ENCODE measurements at places on chromosomes 11 and 22.

DNA sequence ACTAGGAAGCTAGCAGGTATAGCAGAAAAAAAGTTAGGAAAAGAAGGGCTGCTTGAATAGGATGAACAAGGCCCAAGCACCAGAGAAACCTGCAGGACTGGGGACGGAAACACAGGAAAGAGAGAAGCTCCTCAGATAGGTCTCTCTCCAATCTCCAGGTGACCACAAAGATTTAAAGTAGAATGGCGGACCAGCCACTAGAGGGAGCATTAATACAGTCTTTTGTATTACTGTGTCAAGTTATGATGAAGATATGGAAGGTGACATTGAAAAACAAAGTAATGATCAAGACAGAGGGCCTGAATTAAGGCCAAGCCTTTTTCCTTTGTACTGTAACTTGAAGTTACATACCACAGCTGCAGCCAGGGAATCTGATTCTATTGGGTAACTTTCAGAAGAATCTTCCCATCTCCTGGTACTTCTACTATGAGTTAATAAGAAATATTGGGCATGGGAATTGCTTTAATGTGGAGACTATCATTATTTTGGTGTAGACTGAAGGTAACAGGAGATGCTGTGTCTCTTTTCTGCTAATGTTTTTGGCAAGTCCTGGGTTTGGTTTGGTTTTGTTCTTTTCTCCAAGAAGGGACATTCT is 33.8 kb downstream of the OR2AG2 start:
- DNase-seq, result no peak

DNA sequence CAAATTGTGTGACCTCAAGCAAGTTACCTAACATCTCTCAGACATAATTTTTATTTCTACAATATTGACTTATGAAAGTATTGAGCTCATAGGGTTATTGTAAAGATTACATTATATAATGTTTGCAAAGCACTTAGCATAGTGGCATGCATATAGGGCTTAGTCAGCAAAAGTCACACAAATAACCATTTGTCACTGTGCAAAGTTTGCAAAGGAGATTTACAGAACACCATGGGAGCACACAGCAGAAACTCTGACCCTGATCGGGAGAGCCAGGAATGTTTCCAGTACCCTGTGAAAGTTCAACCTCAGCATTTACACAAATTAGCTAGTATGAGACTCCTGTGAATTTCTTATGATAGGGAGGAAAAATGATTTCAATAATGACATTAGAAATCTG is 804.6 kb upstream of the RAG2 start:
- no peak for DNase-seq

- no peak for DNase-seq
Observed at GRCh38 chr11:118971646-118972045, at the start of gene FOXR1. Gene FOXR1 (plus strand): TSS chr11:118971761. CDS start chr11:118971932, 171 bp downstream.

DNA sequence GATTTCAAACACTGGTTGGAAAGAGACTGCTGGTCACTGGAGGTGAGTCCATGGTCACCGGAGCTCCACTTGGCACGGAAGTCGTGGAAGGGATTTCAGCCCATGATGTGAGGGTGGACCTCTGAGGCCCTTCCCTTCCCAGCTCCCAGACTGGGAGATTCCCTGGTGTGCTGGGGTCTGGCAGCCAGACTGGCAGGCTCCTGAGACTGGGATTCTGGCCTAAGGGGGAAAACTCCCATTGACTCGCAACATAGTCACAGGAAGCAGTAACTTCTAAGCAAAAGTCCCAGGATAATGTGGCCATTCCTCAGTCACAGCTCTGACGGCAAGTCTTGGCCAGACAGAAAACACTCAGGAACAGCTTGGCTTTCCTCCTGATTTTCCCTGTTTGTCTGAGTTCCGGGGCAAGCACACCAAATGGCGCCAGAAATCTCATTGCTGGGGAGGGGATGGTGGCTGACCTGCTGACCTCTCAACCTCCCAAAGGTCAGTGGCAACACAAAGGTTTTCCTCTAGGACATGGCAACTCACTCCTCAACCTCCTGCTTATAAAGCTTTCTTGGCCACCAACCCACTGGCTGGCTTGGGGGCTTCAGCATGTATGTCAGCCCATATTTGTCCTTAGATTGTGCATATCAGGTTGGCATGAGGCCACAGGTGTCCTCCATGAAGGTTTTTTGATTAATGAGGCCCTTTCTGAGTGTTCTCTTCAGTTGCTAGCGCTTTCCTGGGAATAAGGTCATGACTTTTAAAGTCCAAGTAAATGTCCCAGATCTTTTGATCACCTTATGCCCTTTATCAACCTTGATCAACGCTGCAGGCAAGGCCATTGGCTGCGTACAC is 99.5 kb downstream of the CCDC81 start:
- DNase-seq, result no peak

DNA sequence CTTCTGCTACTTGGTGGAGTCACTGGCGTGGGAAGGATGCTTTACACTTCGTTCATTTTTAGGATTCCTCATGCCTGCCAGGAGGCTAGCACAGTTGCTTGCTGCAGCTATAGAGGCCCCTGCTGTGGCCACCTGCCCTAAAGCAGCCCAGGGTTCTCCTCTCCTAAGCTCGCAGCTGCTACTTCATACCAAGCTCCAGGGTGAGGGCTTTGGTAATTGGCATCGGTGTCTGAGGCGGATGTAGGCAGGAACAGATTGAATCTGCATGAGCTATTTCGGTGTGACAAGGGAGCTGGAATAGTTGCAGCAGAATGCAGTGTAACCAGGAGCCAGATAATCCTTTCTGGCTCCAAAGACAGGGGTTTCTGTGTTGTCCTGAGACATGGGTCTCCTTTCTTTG is 133.1 kb downstream of the MICAL2 start:
- DNase-seq, result no peak

DNA sequence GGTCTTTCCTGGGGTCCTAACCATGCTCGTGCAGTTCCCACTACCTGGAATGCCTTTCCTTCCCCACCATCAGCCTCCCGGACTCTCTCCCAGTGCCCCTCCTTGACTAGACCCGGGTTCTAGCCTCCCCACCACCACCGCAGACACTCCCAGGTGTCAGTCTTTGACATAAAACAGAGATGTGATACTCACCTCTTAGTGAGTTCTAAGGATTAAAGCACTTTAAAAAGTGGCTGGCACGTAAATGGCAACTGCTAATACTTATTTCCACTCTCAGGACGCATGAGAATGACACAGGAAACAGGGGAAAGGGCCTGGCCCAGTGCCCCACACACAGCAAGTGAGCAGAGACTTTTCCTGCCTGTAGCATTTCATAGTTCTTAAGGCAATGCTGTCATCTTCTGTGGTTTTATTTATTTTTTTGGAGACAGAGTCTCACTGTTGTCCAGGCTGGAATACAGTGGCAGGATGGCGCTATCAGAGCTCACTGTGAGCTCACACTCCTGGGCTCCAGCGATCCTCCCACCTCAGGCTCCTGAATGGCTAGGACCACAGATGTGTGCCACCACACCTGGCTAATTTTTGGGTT is 1.9 kb upstream of the SLC25A45 start:
- DNase-seq, result no peak

GRCh38 chr22:29167032-29167911 is 38.4 kb upstream of the EMID1 start:
- DNase-seq, result no peak

- no peak for DNase-seq
Observed at GRCh38 chr11:111460856-111461255, 51.3 kb downstream of the BTG4 start.

DNA sequence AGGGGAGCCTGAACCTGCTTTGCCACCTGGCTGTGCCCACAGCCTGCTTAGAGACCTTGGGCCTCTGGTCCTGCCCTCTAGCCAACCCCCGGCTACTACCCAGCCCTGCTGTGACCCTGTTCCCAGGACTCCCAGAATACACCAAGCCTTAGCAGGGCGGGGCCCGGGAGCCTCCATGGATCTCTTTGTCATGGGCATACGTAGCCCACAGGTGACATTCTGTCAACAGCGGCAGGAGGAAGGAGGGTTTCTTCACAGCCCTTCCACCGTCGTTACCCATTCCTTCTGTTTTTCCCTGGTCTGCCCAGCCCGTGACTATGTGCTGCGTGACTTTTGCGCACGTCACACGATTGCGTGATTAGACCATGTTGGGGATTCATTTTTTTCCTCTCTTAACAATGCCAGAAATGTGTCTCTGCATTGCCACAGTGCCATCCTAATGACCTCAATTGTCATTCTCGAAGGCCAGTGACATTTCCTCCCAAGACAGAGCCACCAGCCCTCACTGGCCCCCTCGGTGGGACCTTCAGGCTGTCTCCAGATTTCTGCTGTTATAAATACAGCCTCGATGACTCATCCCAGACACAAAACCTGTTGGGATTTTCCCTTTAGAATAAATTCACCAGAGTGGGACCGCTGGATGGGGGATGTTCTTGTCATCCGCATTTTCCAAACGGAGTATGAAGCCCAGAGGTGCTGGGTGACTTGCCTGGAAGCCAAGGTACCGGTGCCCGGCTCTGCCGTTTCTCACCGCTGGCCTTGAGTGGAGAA is 9.0 kb downstream of the SYT12 start:
- no peak for DNase-seq

DNA sequence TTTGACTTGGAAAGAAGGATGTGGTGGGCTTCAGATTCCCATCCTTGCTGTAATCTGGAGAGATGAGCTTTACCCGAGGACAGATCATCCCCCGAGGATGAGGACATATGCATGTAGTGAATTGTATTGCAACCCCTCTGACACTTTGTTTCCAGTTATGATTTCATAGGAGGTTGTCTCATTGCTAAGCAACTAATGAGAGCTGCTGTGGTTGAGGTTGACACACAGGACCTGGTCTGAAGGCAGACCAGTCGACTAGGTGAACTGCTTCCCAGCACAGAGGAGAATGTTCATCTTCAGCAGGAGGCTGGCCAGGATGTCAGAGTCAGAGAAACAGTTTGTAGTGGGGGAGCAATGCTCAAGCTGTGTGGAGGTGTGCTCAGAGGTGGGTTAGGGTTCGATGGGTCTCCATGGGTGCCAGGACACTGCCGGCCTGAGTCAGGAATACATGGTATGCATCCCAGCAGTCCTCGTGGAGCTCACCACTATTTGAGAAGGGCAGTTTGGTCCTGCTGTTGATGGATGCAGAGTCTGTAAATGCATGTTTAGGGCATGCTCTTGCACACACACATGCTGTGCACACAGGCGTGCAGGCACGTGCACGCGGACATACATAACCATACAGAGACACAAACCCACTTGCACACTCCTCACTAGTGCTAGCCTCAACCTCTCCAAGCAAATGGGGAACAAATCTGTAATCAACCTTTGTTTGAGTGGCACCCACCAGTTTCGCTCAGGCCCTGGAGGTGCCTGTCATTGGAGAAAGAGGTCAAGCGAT is 153.7 kb downstream of the TBC1D22A start:
- DNase-seq, result no peak

- no peak for DNase-seq
Observed at GRCh38 chr11:82556210-82556609, 177.5 kb downstream of the FAM181B start.

GRCh38 chr11:116418388-116419041 is 354.3 kb downstream of the BUD13 start:
- no peak for DNase-seq

DNA sequence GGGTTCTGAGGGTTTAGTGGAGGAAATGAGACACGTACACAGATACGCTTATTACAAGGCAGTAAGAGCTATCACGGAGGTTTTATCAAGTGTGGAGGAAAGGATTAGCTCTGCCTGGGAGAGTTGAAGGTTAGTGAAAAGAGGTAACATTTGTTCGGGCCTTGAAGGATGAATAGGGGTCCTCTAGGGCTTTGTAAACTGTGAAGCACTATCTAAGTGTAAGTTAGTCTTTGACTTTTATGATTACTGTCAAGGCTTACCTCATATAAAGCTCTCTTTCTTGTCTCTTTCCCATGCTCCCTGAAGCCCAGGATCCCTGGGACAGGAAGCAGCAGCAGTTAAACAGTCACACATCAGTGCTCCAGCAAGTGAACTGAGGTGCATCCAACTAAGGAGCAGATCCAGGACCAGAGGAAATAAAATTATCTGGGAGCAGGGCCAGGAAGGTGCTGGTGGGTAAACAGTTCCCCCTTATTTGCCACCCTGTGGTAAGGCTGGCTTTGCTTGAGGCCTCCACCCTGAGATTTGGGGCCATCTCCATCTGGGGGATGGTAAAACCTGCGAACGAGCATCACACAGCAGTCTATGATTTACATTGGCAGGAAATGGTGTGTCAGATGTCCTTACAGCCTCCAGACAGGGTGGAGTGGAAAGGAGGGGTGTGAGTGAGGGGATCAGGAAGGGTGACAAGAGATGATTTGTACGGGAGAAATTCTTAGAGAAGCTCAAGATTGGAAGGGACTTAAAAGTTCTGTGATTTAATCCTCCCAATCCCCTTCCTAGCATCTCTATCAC is 27.2 kb downstream of the GVQW3 start:
- no peak for DNase-seq

GRCh38 chr11:71148716-71149115 is 103.7 kb downstream of the SHANK2 start:
- DNase-seq, result no peak

DNA sequence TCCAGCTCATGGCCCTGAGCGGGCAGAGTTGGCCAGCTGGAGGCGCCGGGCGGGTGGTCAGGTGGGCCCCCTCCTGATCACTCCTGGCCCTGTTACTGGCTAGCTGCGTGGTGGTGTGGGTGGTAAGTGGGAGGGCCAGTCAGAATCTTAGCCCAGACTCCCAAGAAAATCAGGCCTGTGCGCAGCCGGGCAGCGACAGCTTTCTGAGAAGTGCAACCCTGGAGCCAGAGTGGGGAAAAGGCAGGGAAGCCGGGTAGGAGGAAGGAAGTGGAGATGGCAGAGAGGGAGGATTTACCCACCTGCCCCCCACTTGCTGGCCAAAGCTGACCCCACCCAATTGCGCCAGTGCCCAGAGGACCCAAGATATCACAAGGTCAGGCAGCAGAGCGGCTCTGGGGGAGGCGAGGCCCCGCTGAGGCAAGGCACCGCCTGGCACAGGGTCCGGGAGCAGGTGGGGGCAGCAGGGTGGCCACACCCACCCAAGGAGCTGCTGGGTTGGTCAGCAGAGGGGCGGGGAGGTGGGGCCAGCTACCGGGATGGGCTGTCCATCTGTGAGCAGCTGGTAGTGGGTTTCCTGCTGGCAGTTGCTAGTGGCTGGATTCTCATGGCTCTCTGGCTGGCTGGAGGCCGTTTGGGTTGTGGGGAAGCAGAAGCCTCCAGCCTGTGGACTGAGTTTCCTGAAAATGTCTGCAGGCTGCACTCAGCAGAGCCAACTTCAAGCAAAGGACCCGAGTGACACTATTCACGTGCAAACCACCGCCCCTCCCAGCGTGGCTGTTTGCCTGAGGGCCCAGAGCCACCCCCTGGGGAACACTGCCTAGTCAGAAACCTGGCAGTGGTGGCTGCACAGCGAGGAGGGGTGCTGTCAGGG is 196.4 kb downstream of the IGLL1 start:
- DNase-seq, result no peak

GRCh38 chr11:118652681-118653181 is 26.7 kb downstream of the TREH start:
- no peak for DNase-seq

Measured in stimulated activated CD8-positive, alpha-beta memory T cell treated with anti-CD3 and anti-CD28 coated beads, Interleukin-15, amount 100 ng/mL, for 4 hours (primary cell).